Sciatic nerve (tissue), 2 donors: ENCODE measurements at places on chromosomes 5 and 9. TPM values are rescaled to one million over a fixed set of nuclear protein-coding genes. Genes with fewer than 3 reads are reported as not detected.
A peak's percentile ranks its signal among the peaks of the same experiment; 100 is the strongest.

DNA sequence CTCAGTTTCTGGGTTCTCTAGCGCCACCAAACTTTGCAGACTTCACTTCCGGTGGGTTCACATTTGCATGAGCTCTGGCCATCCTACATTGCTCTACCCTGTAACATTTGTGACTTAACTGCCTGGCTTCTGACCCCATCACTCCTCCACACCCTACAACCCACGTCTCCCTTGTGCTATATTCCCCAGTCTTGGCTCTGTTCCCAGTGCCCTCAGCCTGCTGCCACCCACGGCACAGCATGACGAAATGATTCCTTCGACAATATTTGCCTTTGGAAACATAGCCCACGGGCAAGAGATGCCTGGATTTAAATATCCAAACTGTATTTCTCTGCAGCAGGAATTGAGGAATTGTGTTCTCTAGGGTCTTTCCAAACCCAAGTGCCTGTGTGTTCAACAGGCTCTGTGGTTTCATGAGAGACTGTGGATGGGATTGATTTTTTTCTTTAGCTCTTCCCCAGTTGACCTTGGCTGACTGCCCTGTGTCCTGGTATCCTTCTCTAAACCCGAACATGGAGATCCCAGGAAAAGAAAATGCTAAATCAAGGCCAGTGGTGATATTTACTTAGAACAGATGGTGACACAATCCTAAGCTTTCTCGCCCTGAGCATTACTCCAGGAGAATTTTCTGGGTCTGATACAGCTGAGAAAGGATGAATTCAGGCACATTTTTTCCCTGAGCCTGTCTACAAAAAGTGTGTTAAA, 44.4 kb upstream of the GRIA1 start:
- DNase-seq = peak; percentile 72

DNA sequence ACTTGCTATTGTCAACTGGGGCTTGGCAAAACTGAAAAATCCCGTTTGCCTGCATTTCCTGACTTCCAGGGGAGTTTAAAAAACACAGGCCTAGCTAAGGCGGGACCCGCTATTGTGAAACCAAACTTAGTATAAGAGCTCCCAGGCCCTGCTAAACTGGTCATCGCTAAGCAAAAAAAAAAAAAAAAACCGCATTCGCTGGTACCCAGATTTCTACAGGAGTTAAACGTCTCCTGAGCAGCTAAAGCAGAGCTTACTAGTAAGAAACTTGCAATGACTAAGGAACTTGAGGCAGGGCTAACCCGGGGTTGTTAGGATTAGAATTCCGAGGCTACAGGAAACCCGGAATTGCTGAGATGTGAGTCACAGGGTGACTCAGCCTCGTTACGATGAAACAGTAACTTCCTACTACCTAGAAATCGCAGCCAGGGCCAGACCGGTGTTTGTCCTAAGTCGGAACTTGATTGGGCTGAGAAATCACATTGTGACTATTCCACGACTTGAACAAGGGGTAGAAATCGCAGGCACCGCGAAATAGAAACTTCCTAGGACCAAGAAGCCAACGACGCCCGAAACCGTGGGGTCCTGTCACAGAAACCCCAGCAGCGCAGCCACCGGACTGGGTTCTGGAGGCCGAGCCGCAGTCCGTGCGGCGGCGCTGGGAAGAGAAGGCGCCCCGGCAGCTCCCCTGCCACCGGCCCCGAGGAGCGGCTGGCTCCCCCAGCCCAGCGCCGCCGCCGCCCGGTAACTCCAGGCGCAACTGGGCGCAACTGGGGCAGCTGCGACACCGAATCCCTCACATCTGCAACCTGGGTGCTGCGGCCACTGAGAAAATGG, 89.4 kb downstream of the ANXA2R start:
- DNase-seq = peak; percentile 68

Gene ANP32B
- total RNA-seq = 145 TPM

DNA sequence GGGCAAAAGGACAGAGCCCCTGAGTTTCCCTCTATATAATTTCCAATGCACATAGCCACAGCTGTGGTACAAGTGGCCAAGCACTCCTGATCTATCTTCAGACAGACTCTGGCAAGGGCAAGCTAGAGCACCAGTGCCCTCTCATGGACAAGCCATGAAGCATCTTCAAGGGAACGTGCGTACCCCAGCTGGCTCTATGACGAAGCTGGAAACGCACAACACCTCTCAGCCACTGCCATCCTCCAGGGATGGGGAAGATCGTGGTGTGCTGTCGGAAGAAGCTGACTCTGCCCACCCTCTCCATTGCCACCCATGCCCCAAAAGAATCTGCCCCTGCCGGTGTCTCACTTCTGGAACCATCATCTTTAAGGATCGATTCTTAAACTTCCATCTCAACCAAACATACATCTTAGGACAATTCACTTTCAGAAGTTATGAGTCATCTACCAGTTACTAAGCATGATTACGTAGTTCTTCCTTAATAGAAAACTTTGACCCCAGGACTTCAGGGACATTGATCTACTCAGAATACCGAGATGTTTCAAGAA, 482.9 kb downstream of the AGTPBP1 start:
- peak; percentile 81 for DNase-seq

DNA sequence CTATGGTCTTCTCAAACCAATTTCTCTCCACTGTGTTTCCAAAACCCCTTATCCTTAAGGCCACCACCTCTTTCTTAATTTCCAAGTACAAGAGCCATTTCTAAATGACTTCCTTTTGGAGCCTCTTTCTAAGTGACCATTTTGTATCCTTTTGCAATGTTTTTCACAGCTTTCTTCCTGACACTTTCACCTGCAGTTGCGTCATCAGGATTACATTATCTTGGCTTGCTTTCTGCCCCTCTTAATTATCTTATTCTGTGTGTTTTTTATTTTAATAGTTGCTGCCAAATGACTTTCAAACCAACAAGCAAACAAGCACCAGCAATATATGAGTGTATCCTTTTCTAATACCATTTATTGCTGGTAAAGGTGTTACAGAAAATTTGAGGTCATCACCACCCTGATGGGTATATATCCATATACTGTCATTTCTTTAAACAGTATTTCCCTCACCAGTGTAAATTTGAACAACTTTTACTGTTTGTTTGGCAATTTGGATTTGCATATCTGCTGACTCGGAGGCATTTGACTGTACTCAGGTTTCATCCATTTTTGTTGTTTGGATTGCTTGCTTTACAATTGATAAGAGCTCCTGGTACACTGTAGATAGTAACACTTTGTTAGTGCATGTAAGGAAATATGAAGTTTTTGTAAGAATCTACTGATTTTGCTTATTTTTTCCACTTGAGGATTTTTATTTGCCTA, 5.4 kb upstream of the ANXA1 start:
- no peak for DNase-seq

DNA sequence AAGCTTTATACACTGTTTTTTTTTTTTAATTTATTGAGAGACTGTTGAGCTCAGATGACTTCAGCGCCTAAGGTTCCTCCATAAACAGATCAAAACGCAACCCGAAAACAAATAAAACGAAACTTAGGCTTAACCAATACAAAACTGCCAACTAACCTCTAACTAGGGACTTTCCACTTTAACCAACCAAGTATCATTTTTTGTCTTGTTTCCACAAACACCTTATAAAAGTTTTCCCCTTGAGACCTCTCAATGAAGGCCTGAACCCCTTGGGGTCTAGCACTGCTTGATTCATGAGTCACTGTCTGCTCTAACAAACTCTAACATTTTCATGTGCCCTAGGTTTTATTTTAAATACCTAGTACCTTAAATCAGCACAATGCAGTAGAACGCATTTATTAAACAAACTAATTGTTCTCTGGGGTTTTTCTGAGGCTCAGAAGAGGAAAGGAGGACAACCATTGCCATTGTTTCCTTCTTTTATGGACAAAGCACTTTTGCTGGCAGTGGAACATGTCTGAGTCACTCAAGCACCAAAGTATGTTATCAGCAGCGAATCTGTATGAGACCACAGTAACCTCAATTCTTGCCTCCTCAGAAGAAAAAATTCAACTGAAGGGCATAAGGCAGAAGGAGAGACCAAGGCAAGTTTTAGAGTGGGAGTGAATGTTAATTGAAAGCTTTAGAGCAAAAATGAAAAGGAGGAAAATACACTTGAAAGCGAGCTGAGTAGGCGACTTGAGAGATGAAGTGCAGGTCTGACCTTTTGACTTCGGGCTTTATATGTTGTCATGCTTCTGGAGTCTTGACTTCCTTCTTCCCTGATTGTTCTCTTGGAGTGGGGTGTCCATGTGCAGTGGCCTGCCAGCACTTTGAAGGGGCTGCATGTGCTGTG, 97.7 kb upstream of the HCN1 start:
- DNase-seq = no peak

GRCh38 chr5:137191179-137191578, 307.9 kb downstream of the SPOCK1 start:
- DNase-seq = no peak

Gene GABRA1
- not detected for total RNA-seq

Gene LCN12
- 8.6 TPM for total RNA-seq

- DNase-seq = peak; percentile 94
These were observed 81.0 kb downstream of the RXRA start for GRCh38 chr9:134407121-134407779.

- DNase-seq = no peak
These were observed 110.7 kb upstream of the MAMDC2 start for GRCh38 chr9:69932901-69933300.

Gene GPRIN1
- total RNA-seq = 0.53 TPM

GRCh38 chr9:110446171-110446570, 108.5 kb upstream of the TXNDC8 start:
- DNase-seq = no peak

- no peak for DNase-seq
These were observed 5.1 kb upstream of the QSOX2 start for GRCh38 chr9:136250676-136251075.

Gene GHR
- total RNA-seq = 31.0 TPM

Gene ZNF483
- total RNA-seq = 20.1 TPM

Gene COL23A1
- total RNA-seq = 10.7 TPM

DNA sequence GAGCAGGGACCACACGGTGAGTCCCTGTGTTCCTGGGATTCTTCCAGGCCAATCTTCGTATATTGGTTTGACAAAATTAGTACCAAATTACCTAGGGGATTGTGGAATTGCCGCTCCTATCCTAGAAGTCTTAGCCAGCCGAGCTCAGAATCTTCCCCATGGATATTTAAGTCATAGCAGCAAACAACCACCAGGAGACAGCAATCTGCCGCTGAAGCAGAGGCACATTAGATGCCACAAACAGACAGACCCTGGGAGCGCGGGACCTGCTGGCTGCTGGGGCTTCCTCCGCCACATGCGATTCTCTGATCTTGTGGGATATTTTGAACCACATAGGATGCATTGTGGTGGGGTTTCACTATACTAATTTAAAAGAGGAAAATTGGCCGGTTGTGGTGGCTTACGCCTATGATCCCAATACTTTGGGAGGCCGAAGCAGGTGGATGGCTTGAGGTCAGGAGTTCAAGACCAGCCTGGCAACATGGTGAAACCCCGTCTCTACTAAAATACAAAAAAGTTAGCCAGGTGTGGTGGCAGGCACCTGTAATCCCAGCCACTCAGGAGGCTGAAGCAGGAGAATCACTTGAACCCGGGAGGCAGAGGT, 31.7 kb upstream of the ZBTB43 start:
- DNase-seq = peak; percentile 31

DNA sequence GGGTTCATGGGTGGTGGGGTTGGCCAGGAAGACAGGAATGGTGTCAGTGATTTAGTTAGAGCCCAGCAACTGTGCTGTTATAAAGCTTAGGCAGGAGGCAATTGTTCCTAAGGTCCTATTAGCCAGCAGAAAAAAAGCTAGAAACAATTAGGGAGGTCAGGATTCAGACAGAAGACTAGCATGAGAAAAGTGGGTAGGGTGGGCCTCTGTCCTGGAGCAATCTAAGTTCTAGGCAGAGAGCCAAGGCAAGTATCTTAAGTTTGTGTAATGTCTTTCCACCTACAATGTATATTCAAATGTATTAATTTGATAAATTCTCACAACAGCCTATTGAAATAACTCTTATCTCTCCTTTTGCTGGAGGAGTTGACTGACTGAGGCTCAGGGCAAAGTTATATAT, 6.1 kb upstream of the ZFAND5 start:
- DNase-seq = no peak

GRCh38 chr9:133690081-133690561, 48.0 kb downstream of the SARDH start:
- DNase-seq = no peak
